ENCODE measurements at places on chromosomes 2 and 18. TPM values are rescaled to one million over a fixed set of nuclear protein-coding genes. Genes with fewer than 3 reads are reported as not detected.

The IL36B gene
- not detected for total RNA-seq

The MC2R gene
- not detected for total RNA-seq

The SCN7A gene
- not detected for total RNA-seq

The ACMSD gene
- not detected for total RNA-seq

The GALNT13 gene
- not detected for total RNA-seq

The ALPP gene
- total RNA-seq: not detected

DNA sequence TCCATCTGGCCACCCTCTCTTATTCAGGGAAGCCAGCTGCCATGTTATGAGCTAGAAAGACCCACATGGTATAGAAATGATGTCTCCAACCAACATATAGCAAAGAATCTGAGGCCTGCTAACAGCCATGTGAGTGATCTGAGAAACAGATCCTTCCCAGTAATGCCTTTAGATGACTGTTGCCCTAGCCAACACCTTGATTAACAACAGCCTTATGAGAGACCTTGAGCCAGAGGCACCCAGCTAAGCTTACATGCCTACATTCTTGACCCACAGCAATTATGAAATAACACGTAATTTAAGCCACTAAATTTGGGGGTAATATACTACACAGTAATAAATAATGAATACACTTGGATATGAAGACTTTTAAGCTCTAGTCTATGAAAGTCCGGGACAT, 13.0 kb downstream of the KANSL1L start:
- no peak for DNase-seq

- DNase-seq: peak; percentile 11
Measured at GRCh38 chr2:216287251-216287650, 85.0 kb downstream of the MARCHF4 start.

DNA sequence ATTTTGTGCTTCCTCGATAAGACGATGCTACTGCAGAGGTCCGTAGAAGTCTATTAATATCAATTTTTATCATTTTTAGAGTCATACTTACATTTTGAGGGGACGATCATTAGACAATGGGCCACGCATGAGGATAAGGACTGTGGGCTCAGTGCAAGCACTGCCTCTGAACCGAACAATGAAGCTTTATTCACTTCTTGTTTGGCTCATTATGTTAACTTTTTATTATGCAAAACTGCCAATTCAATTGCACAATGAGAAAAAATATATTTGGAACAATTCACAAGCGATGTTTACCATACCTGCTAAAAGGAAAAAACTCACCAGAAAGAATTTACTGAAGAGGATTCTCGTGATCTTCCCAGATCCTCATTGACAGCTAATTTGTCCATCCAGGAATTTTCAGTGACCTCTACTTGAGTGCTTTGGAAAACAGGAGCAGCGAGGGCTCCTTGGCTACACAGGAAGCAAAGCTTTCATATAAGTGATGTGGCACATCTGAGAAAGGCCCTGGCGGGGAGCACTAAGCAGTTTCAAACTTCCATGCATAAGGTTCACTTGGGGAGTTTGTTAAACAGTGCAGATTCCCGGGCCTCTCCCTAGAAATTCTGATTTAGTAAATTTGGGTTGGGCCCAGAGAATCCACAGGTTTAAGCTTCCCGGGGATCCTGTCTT, 13.3 kb upstream of the CAPN13 start:
- no peak for DNase-seq
